Activated naive CD8-positive, alpha-beta T cell treated with anti-CD3 and anti-CD28 coated beads, Interleukin-2, amount 10 ng/mL, durations not matched to agents 7 days and 5 days (primary cell): ENCODE measurements at places on chromosomes 5 and 9. TPM values are rescaled to one million over a fixed set of nuclear protein-coding genes. Genes with fewer than 3 reads are reported as not detected.

- DNase-seq = no peak
Measured at GRCh38 chr9:19379283-19379682, 753 bp downstream of the RPS6 start.

DNA sequence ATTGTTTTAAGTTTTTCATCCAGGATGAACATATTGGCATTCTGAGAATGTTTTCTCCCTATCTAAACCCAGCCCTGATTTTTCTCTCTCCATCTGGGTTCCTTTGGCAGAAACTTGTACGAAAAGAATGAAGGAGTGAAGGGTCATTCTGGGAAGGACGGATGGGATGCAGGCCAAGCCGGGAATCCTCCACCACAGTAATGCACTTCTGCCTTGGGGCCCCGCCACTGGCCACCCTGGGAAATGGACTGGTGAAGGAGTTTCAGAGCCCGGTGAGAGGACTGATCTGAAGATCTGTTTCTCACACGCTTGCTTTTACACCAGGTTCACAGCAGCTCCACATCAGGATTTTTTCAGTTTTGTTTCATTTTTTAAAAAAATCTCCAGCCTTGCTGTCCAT lies 554.8 kb downstream of the BNC2 start:
- no peak for DNase-seq

GRCh38 chr9:80673496-80673895 lies 1015.9 kb downstream of the TLE1 start:
- DNase-seq = no peak

DNA sequence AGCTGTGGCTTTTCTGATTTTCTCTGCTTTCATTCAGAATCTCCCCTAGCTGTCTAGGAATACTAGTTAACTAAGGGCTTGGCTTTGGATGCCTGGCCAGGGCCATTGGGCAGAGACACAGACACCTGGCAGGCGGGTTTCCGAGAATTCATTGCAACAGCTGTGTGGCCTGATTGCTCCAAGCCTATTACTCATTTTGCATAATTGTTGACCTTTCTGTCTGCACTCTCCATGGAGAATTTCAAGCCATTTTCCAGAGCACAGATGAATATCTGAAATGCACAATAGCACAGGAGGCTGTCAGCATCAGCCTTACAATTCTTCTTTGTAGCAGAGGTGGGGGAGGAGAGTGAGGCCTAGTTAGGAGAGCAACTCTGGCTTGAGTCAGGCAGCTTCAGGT lies 310.5 kb downstream of the DMAC1 start:
- DNase-seq = no peak

GRCh38 chr5:158320178-158320674 lies 461.3 kb upstream of the CLINT1 start:
- no peak for DNase-seq

- no peak for DNase-seq
Measured at GRCh38 chr9:4009006-4009511, 290.8 kb downstream of the GLIS3 start.

DNA sequence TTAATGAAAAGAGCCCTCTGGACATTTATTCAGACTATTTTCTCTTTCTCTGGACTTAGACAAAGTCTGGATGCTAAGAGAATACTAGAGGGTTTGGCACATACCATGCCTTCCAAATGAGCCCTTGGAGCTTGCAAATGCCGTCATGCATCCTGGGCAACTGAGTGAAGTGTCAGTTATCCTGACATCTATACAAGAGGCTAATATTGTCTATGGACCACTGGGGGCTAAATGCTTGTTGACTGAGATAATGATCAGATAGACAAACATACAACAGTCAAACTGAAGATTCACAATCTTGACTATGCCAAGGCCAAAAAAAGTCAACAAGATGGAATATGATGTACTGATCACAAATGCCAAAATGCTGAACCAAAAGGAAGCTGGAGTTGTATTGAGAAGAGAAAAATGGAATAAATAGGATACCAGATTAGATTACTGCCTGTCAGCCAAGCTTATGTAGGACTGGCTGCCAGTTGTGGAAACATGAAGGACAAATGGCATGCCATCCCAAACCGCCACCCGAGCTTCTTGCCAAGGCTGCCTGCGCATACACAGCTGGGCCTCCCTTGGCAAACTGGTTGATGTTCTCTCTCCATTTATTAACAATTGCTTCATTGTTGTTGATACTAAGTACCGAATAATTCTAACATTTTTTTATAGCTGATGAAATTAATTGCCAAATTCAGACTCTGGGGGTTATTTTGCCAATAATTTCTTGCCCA lies 240.1 kb upstream of the GRAMD2B start:
- no peak for DNase-seq

- no peak for DNase-seq
Measured at GRCh38 chr5:16757989-16758501, 141.2 kb upstream of the RETREG1 start.

DNA sequence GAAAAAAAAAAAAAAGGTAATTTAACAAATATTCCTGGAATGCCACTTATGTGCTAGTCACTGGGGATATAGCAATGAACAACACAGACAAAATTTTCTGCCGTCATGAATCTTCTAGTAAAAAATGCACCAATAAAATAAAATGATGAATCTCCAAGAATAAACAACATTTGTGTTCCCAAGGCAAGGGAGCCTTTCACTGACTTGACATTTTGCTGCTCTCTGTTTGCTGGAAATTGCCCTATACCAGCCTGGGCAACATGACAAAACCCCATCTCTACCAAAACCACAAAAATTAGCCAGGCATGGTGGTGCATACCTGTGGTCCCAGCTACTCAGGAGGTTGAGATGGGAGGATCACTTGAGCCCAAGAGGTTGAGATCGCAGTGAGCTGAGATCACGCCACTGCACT lies 64.5 kb upstream of the ERBIN start:
- no peak for DNase-seq

- no peak for DNase-seq
Measured at GRCh38 chr5:36613771-36614656, 7.6 kb downstream of the SLC1A3 start.

DNA sequence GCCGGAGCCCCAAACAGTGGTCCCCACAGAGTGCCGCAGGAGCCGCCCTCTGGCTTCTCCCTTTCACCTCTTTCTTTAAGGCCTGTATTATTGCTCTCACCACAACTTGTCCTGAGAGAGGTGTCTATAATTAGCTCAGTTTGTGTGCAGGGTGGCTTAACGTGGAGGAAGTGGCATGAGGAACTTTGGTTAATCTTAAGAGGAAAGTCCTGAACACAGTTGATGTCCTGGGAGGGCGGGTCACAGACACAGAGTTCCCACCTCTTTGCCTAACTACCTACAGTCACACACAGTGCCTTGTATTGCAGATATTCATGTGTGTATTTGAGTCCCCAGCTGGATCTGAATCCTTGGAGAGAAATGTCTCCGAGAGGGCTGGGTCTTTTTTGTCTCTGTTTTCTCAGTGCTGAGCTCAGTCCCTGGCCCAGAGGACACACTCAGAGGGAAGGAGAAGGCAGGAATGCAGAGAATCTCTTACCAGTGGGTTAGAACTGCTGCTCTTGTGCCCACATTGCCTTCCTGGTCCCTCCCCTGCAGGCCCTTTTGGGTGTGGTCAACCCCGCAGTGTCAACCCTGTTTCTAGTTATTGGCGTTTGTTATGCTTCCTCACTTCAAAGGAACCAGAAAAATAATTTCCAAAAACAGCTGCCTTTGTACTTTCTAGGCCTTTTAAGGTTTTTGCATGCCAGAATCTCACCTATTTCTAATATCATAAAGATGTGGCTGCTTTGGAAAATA lies 392.5 kb downstream of the KDM4C start:
- peak; percentile 40 for DNase-seq

GRCh38 chr5:90112033-90112692 lies 297.4 kb downstream of the CETN3 start:
- DNase-seq = no peak

- no peak for DNase-seq
Measured at GRCh38 chr5:115072266-115073064, 97.2 kb downstream of the TRIM36 start.

- DNase-seq = no peak
Measured at GRCh38 chr5:3103262-3103811, 351.9 kb upstream of the IRX2 start.

DNA sequence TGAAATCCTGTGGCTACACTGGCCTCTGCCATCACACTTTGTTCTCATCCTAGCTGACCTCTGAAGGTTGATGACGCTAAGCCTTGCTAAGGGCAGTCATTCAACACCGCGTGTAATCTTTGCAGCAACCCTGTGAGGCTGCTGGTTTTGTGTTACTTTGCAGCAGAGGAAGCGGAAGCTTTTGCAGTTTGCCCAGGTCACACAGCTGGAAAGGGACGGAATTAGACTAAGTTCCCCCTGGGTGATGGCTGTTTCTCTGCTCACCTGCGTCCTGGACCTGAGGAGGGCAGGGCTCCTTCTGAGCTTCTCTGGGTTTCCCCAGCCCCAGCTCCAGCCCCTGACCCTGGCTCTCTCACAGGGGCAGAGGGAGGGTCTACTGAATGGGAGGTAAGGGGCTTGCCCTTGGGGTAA lies 7.3 kb upstream of the SLC25A51 start:
- no peak for DNase-seq

DNA sequence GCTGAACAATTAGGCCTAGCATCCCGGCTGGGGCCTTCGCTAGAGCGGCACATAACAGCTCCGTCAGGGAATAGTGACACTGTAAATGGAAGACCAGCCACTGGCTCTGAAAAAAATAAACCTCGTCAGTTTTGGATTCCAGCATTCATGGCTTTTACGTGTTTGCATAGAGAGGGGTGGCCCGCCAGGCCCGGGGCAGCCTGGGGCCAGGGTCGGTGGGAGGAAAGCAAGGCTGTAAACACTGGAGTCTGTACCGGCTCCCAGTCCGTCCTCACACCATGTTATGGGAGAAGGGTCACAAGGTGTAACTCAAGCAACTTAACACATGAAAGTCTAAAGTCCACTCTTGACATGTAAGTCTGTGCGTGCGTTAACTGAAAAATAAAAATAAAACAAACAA lies 11.2 kb downstream of the CCNI2 start:
- DNase-seq = no peak

DNA sequence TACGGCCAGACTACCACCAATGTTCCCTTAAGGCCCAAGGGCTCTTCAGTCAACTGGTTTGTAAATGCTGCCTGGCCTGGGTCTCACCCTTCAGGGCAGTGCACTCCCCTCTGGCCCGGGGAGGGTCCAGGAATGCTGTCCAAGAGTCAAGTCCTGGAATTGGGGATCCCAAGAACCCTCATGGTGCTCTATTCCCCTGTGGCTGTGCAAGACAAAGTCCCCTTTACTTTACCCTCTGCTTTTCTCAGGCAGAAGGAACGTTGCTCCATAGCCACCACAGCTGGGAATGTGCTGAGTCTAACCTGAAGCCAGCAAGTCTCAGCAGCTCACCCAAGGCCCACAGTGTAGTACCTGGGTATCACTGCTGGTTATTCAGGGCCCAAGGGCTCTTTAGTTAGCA lies 51.3 kb upstream of the CRHBP start:
- DNase-seq = no peak

DNA sequence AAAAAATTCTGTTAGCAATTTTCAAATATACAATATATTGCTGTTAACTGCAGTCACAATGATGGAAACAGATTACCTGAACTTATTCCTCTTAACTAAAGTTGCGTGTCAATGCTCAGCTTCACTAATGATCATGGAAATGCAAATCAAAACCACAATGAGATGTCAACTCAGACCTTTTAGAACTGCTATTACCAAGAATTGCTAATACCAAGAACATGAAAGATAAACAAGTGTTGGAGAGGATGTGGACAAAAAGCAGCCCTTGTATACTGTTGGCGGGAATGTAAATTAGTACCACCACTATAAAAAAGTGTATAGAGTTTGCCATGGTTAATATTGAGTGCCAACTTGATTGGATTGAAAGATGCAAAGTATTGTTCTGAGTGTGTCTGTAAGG lies 1409.7 kb upstream of the CDH18 start:
- DNase-seq = no peak

GRCh38 chr9:18666986-18667772 lies 193.2 kb downstream of the ADAMTSL1 start:
- no peak for DNase-seq

GRCh38 chr5:98839469-98840383 lies 66.3 kb downstream of the RGMB start:
- peak; percentile 36 for DNase-seq

GRCh38 chr5:4023091-4023752 lies 427.6 kb downstream of the IRX1 start:
- no peak for DNase-seq

- DNase-seq = no peak
Measured at GRCh38 chr5:82820188-82820587, 257.0 kb downstream of the TMEM167A start.

DNA sequence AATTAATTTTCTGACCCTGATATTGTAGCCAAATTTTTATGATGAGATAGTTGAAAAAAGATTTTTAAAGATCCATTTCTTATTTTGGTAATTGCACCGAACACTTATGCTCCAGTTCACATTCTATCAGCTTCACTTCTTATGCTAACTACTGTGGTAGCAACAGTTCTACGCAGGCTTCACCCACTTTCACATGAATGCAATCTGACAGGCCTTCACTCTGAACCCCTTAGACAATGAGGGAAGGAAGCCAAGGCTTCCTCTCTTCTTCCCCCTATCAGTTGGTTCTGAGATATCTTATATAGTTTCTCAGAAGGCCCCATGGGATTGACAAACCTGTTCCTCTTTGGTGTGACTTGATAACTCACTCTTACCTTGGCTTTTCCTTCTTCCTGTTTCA lies 185.8 kb downstream of the CETN3 start:
- no peak for DNase-seq

DNA sequence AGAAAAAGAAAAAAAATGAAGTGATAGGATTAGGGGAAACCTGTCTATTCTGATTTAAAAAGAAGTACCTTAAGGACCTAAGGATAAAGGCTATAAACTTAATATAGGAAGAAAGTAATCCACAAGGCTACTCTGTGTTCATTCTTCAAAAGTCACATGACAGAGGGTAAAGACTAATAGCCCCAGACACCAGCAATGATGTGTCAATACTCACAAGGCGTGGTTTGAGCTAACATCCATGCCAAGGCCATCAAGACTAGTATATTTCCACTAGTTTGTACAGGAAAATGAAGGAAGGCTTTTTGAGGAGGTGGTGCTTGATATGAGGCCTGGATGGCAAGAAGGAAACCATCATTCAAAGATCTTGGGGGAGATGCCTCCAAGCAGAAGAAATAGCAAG lies 49.7 kb upstream of the TEX48 start:
- DNase-seq = no peak

GRCh38 chr9:72477930-72478518 lies 43.4 kb upstream of the TMC1 start:
- no peak for DNase-seq

DNA sequence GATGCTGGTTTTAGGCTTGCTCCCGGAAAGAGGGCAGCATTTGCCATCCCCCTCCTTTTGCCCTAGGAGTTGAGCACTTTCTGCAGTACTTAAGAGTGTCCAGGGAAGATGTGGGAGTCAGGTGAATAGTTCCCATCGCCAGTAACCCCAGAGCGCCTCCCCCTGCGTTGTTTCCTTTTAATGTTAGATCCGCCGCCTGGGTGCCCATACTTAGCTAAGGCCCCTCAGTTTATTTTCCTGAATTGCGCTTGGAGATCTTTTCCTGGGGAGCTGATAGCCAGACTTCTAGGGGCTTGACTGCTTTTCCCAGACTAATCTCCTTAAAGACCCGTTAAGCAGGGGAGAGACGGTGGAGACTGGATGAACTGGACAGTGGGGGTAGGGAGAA lies 377 bp upstream of the PCDHAC2 start:
- no peak for DNase-seq

APBB3 gene
- total RNA-seq = 41.3 TPM

NTRK2 gene
- total RNA-seq = not detected

PCDHA13 gene
- not detected for total RNA-seq

PRSS3 gene
- total RNA-seq = not detected

ANKDD1B gene
- total RNA-seq = 0.28 TPM

ANKRD20A1 gene
- total RNA-seq = not detected

PDE6A gene
- total RNA-seq = not detected

PAXX gene
- total RNA-seq = 93.4 TPM

ARSI gene
- not detected for total RNA-seq

STC2 gene
- total RNA-seq = 14.7 TPM

TPRN gene
- total RNA-seq = 11.2 TPM
